Endodermal cell (in vitro differentiated cells): ENCODE measurements at places on chromosomes 2 and 18. TPM values are rescaled to one million over a fixed set of nuclear protein-coding genes. Genes with fewer than 3 reads are reported as not detected.

DNA sequence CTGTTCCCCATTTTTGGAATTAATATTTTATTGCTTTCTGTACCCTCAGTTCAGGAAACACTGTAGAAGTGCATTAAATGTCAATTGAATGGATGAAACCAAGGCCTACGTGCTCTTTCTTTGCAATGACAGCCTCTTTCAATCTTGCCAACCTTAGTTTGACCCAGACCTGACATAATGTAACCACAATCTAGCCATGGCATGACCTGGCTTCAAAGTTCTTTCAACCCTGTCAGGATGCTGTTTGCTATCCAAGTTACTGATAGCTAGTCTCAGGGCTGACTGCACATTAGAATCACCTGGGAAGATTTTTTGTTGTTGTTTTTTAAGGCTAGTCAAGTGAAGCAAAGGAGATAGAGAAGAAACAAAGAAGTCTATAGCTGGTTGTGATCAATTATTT lies 190.9 kb upstream of the PKDCC start:
- DNase-seq = no peak
- H3K27ac ChIP-seq = no peak overlapping the region
- H3K4me1 ChIP-seq = no peaks in the 10 kb centered on the region
- H3K4me3 ChIP-seq = no peak overlapping the region
- peaks cover 1% of the 10 kb centered on the region for H3K27me3 ChIP-seq
- no peaks in the 10 kb centered on the region for H3K36me3 ChIP-seq

GRCh38 chr2:18440141-18440661 lies 120.3 kb downstream of the RDH14 start:
- no peak overlapping the region for H3K4me3 ChIP-seq
- H3K27ac ChIP-seq = no peak overlapping the region
- no peaks in the 10 kb centered on the region for H3K27me3 ChIP-seq
- H3K36me3 ChIP-seq = no peaks in the 10 kb centered on the region

SLC11A1 gene
- 0.16 TPM in 1 of 2 replicates, not detected in the other for total RNA-seq

POMC gene
- 12.4 and 14.5 TPM in 2 replicates for total RNA-seq

COL4A4 gene
- total RNA-seq = 2.2 and 2.6 TPM in 2 replicates

CCT7 gene
- 391 and 419 TPM in 2 replicates for total RNA-seq

EMILIN2 gene
- total RNA-seq = 6.4 to 15.0 TPM (median 14.2 TPM) in 3 replicates
